ENCODE measurements at places on chromosomes 13 and 19.

GRCh38 chr19:43773725-43774102, 7.1 kb downstream of the KCNN4 start:
- no peak for DNase-seq

GRCh38 chr19:49422407-49423070, 702 bp downstream of the PTH2 start:
- peak; percentile 33 for DNase-seq

- DNase-seq, result no peak
Observed at GRCh38 chr19:15524781-15525180, 16.5 kb downstream of the CYP4F22 start.

GRCh38 chr19:2089001-2089711, 7.0 kb downstream of the MOB3A start:
- DNase-seq, result peak; percentile 77

GRCh38 chr19:36060430-36060829, 5.7 kb downstream of the WDR62 start:
- peak; percentile 63 for DNase-seq

GRCh38 chr19:20237773-20238623, 71.0 kb downstream of the ZNF486 start:
- peak; percentile 90 for DNase-seq

- DNase-seq, result no peak
Observed at GRCh38 chr13:109576331-109576813, 210.0 kb downstream of the IRS2 start.

Measured in mesenchymal stem cell (in vitro differentiated cells and primary cell).